ENCODE measurements at places on chromosomes 11 and 22. TPM values are rescaled to one million over a fixed set of nuclear protein-coding genes. Genes with fewer than 3 reads are reported as not detected.

The MRGPRX2 gene
- not detected for total RNA-seq

The CATSPER1 gene
- not detected for total RNA-seq

The UCP3 gene
- total RNA-seq: 1.4 TPM

The HBG1 gene
- total RNA-seq: 7.5 TPM

The OR51T1 gene
- total RNA-seq: not detected

The ARVCF gene
- 108 TPM for total RNA-seq

The SLC22A6 gene
- not detected for total RNA-seq

The IFTAP gene
- 31.4 TPM for total RNA-seq

The OR52B4 gene
- not detected for total RNA-seq

The HTR3B gene
- not detected for total RNA-seq

The SLC29A2 gene
- 10.2 TPM for total RNA-seq

The PSMC3 gene
- total RNA-seq: 133 TPM

The SLCO2B1 gene
- total RNA-seq: 20.3 TPM

The HORMAD2 gene
- total RNA-seq: not detected

The RASGRP2 gene
- 30.8 TPM for total RNA-seq

The WNT7B gene
- 6.2 TPM for total RNA-seq

The NLRX1 gene
- 35.4 TPM for total RNA-seq

The ADM2 gene
- total RNA-seq: 0.92 TPM

The OR51I1 gene
- not detected for total RNA-seq

The PHLDA2 gene
- total RNA-seq: 1.9 TPM

The APLNR gene
- 88.2 TPM for total RNA-seq

The C11orf16 gene
- total RNA-seq: not detected

The OR51A7 gene
- not detected for total RNA-seq

The RAPSN gene
- 55.2 TPM for total RNA-seq

The PKDREJ gene
- total RNA-seq: 0.10 TPM

The TECTA gene
- 2.1 TPM for total RNA-seq

The CDC42EP1 gene
- 25.5 TPM for total RNA-seq

The GVQW3 gene
- total RNA-seq: 3.8 TPM

The ROBO3 gene
- 10.8 TPM for total RNA-seq

The MS4A12 gene
- total RNA-seq: not detected

The INSC gene
- total RNA-seq: 3.8 TPM

The KCNJ5 gene
- 6.1 TPM for total RNA-seq

The NAALAD2 gene
- total RNA-seq: 8.5 TPM

The ELF5 gene
- 7.3 TPM for total RNA-seq

The ALX4 gene
- 4.1 TPM for total RNA-seq

The ANKK1 gene
- total RNA-seq: 0.21 TPM

The MIOX gene
- total RNA-seq: not detected

The TYR gene
- total RNA-seq: not detected

The MUC6 gene
- not detected for total RNA-seq

The RAG1 gene
- 2.2 TPM for total RNA-seq

The TPH1 gene
- 0.21 TPM for total RNA-seq

The IFITM10 gene
- total RNA-seq: 0.31 TPM

The VPREB3 gene
- 1.7 TPM for total RNA-seq

The OR56A1 gene
- total RNA-seq: under 0.01 TPM

The AQP11 gene
- 1.4 TPM for total RNA-seq

The PGA4 gene
- total RNA-seq: 0.82 TPM

The PGGHG gene
- total RNA-seq: 14.0 TPM

The PHLDB1 gene
- 103 TPM for total RNA-seq

The UPK3A gene
- total RNA-seq: not detected

The OR8G1 gene
- total RNA-seq: not detected

The OR4D5 gene
- total RNA-seq: not detected

The SYT12 gene
- total RNA-seq: 0.41 TPM

The ACTN3 gene
- total RNA-seq: 91.4 TPM

The AIFM3 gene
- 0.21 TPM for total RNA-seq
